ENCODE measurements at places on chromosomes 7 and 10.

- no peak for DNase-seq
Observed at GRCh38 chr7:42186151-42186550, 50.9 kb downstream of the GLI3 start.

GRCh38 chr10:52145636-52146035 lies 168.4 kb upstream of the DKK1 start:
- DNase-seq, result no peak

- no peak for DNase-seq
Observed at GRCh38 chr7:14389595-14389994, 400.1 kb upstream of the ETV1 start.

GRCh38 chr7:132654150-132654549 lies 77.9 kb upstream of the PLXNA4 start:
- DNase-seq, result no peak
